ENCODE measurements at places on chromosomes 6 and 20. TPM values are rescaled to one million over a fixed set of nuclear protein-coding genes. Genes with fewer than 3 reads are reported as not detected.

BMP6 gene
- polyA plus RNA-seq: 8.4 TPM

GPR6 gene
- not detected for polyA plus RNA-seq

HLA-DMB gene
- 3.0 TPM for polyA plus RNA-seq

GINS1 gene
- polyA plus RNA-seq: 30.7 TPM

- DNase-seq: no peak
These were observed 233.5 kb upstream of the SGK1 start for GRCh38 chr6:134551245-134551960.

- no peak for DNase-seq
These were observed 29.5 kb upstream of the IFNGR1 start for GRCh38 chr6:137248702-137249101.

DNA sequence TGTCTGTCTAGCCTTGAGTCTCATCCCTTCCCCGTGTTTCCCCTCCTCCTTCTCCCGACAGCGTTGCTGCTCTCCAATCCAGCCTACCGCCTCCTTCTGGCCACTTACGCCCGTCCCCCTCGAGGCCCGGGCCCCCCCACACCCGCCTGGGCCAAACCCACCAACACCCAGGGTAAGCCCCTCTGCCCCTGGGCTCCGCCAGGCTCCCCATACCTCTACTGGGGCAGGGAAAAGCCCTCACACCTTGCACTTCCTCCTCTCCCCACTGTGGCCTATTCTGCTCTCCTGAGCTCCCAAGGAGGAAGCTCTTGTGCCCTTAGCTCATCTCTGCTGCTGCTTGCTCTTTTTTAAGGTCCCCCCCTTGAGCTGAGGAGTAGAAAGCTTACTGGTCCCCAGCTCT lies 11.0 kb downstream of the DDR1 start:
- DNase-seq: no peak

DNA sequence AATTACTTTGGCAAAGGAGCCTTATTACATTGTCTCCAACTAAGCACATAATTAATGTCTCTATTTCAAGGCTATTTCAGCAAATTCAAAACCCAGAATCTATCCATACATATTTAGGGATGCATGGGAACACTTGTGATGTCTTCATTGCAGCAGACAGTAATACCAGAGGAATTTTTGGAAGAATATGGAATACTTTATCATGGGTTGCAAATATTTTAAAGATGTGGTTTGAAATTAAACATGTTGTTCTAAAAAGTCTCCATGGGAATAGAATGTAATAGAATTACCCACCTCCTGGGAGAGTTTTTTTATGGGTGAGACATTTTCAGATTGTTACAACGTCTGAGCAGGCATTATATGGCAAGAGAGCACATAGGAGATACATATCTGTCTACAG lies 170.8 kb downstream of the KCNQ5 start:
- no peak for DNase-seq

DNA sequence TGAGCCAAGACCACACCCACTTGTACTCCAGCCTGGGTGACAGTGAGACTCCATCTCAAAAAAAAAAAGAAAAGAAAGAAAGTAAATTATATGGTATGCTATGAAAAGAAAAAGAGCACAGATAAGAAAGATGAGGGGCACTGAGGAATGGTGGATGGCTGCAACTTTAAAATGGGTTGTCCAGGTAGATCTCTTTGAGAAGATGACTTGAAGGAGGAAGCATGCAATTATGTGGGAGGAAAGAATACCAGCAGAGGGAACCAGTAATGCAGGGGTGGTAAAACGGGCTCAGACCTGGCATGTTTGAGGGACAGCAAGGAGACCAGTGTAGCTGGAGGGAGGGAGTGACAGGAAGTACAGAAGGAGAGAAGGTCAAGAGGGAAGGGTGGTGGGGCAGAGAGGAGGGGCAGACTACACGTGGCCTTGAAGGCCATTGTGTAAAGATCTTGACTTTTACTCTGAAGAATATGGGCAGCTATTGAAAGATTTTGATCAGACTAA lies 22.3 kb downstream of the LINC00237 start:
- DNase-seq: no peak

All from A549 (cell line).